ENCODE measurements at places on chromosomes 7 and 10. TPM values are rescaled to one million over a fixed set of nuclear protein-coding genes. Genes with fewer than 3 reads are reported as not detected.

DNA sequence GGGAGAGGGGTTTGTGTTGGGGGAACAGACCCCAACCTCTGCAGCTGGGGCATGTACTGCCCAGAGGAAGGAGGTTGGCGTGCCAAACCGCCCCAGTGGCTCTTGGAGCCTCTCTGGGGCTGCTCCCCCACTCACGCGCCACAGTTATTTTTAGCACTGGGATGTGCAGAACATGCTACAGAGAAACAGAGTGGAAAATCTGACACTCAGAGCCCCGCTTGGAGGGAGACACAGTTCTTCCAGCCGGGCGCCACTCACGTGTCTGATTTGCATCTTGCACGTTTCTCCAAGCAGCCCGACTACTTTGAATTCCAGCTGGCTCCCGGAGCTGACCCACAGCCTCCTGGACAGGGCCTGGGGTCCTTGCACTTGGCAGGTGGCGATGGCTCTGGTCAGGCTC, 182.0 kb downstream of the RPS24 start:
- H3K27me3 ChIP-seq = no peaks in the 10 kb centered on the region
- peak; percentile 89 for DNase-seq
- no peak overlapping the region for H3K4me3 ChIP-seq
- H3K4me1 ChIP-seq = peaks cover 19% of the 10 kb centered on the region
- H3K36me3 ChIP-seq = no peaks in the 10 kb centered on the region

- no peaks in the 10 kb centered on the region for H3K36me3 ChIP-seq
- no peak overlapping the region for H3K4me3 ChIP-seq
- no peaks in the 10 kb centered on the region for H3K4me1 ChIP-seq
- no peak overlapping the region for H3K27ac ChIP-seq
- no peak for DNase-seq
- no peaks in the 10 kb centered on the region for H3K27me3 ChIP-seq
Observed at GRCh38 chr10:69492091-69492745, 41.0 kb downstream of the TSPAN15 start.

GRCh38 chr7:107580716-107581383, 804 bp downstream of the BCAP29 start:
- H3K4me3 ChIP-seq = peak overlapping the region; percentile 98
- peaks cover 14% of the 10 kb centered on the region for H3K36me3 ChIP-seq

GRCh38 chr10:57785068-57785467, 482.6 kb downstream of the IPMK start:
- no peaks in the 10 kb centered on the region for H3K4me1 ChIP-seq
- H3K27me3 ChIP-seq = no peaks in the 10 kb centered on the region
- no peaks in the 10 kb centered on the region for H3K36me3 ChIP-seq
- no peak overlapping the region for H3K27ac ChIP-seq
- DNase-seq = no peak

DNA sequence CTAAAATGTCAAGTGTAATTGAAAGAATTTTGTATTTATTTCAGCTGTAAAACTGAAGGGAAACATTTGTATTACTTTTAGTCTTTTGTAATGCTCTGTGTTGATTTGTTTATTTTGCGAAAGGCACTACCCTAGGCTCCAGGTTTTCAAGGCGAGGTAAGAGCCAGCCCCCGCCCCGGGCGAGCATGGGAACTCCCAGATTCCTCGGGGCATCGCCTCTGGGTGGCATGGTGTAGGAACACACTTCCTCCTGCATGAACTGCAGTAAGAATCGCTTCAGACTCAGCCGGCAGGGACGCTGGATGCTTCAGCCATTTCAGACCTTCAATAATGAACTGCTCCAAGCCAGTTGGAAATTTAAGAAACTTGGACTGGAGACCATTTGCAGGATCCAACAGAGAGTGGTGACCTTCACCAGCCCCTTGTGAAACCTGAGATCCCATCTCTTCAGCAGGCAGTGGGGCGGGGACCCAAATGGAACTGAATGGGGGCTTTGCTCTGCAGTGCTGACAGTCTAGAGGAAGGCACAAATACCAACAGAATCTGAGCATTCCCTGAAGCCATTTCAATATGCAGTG, 544.3 kb upstream of the MGMT start:
- DNase-seq = no peak
- no peak overlapping the region for H3K27ac ChIP-seq

GRCh38 chr7:297611-298374, 7.8 kb downstream of the FOXL3 start:
- DNase-seq = no peak
- H3K4me3 ChIP-seq = no peak overlapping the region
- H3K27me3 ChIP-seq = peaks cover 26% of the 10 kb centered on the region
- H3K36me3 ChIP-seq = no peaks in the 10 kb centered on the region

- no peak overlapping the region for H3K27ac ChIP-seq
- H3K4me1 ChIP-seq = no peaks in the 10 kb centered on the region
- no peaks in the 10 kb centered on the region for H3K27me3 ChIP-seq
- no peaks in the 10 kb centered on the region for H3K36me3 ChIP-seq
Observed at GRCh38 chr7:148931470-148931869, 47.4 kb upstream of the EZH2 start.

Gene IGFBP3
- 29,310 TPM for total RNA-seq

DNA sequence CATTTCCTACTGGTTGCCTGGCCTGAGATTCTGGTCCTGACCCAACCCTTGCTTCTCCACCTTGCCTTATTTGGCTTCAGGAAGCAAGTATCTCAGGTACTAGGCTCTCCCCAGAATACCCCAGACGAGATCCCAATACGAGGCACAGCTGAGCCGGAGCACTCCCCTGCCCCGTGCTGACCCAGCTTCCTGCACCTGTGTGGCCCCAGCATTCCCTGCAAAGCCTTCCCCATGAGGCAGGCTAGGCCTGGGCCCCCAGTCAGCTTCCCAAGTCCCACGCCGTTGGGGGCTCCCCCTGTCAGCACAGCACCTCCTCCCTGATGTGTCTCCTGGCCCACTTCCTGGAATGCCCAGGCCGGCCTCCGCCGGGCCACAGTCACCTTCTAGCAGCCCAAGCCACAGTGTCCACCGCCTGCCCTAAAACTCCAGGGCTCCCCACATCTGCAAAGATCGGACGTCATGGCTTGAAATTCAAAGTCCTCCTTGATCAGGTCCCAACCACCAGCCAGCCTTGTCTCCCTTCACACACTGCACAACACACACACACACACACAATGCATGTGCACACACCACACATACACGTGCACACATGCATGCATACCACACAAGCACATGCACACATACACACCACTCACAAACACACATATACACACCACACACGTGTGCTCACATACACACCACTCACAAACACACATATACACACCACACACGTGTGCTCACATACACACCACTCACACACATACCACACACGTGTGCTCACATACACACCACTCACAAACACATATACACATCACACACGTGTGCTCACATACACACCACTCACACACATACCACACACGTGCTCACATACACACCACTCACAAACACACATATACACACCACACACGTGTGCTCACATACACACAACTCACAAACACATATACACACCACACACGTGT, 78.9 kb upstream of the FOXK1 start:
- no peak overlapping the region for H3K27ac ChIP-seq
- H3K4me1 ChIP-seq = no peaks in the 10 kb centered on the region
- DNase-seq = no peak
- H3K27me3 ChIP-seq = peaks cover 6% of the 10 kb centered on the region
- H3K36me3 ChIP-seq = no peaks in the 10 kb centered on the region
- H3K4me3 ChIP-seq = no peak overlapping the region

GRCh38 chr7:110941385-110941784, 149.5 kb upstream of the LRRN3 start:
- no peak overlapping the region for H3K27ac ChIP-seq
- H3K4me3 ChIP-seq = no peak overlapping the region
- no peak for DNase-seq
- no peaks in the 10 kb centered on the region for H3K27me3 ChIP-seq
- peaks cover 11% of the 10 kb centered on the region for H3K4me1 ChIP-seq
- no peaks in the 10 kb centered on the region for H3K36me3 ChIP-seq

- peak overlapping the region; percentile 94 for H3K27ac ChIP-seq
- no peaks in the 10 kb centered on the region for H3K27me3 ChIP-seq
- H3K4me3 ChIP-seq = peak overlapping the region; percentile 55
- H3K4me1 ChIP-seq = peaks cover 54% of the 10 kb centered on the region
Observed at GRCh38 chr10:110354322-110354766, 49.6 kb upstream of the SMNDC1 start.

DNA sequence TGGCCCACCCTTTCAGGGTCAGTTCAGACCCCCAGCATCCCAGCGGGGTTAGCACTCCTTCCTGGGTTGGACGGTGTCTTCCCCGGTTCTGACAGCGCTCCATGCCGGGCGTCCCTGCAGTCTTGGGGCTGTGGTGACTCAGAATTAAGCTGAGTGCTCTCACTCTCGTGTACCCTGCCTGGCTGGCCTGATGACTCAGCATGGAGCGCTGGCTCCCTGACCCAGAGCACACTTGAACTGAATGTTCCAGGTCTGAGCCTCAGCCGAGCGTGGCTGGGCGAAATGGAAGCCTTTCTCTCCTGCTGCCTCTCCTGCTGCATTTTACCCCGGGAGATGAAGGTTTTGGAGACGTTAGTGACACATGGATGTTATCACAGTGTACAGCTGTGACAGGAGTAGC, 7.1 kb downstream of the BAG3 start:
- DNase-seq = peak; percentile 99
- no peaks in the 10 kb centered on the region for H3K36me3 ChIP-seq
- peak overlapping the region; percentile 45 for H3K4me3 ChIP-seq
- H3K27ac ChIP-seq = peak overlapping the region; percentile 95
- no peaks in the 10 kb centered on the region for H3K27me3 ChIP-seq

Gene SHOC2
- 65.3 TPM for total RNA-seq

GRCh38 chr7:110983822-110984456, 107.0 kb upstream of the LRRN3 start:
- H3K27ac ChIP-seq = no peak overlapping the region
- no peaks in the 10 kb centered on the region for H3K27me3 ChIP-seq
- H3K4me3 ChIP-seq = no peak overlapping the region
- H3K4me1 ChIP-seq = no peaks in the 10 kb centered on the region
- H3K36me3 ChIP-seq = no peaks in the 10 kb centered on the region

GRCh38 chr7:91180746-91181145, 83.5 kb upstream of the FZD1 start:
- H3K27ac ChIP-seq = no peak overlapping the region
- no peaks in the 10 kb centered on the region for H3K27me3 ChIP-seq
- H3K4me3 ChIP-seq = no peak overlapping the region

- no peak overlapping the region for H3K4me3 ChIP-seq
- H3K27ac ChIP-seq = no peak overlapping the region
- H3K4me1 ChIP-seq = peaks cover 15% of the 10 kb centered on the region
- no peaks in the 10 kb centered on the region for H3K27me3 ChIP-seq
- no peak for DNase-seq
Observed at GRCh38 chr10:53029449-53029848, 256.9 kb upstream of the MBL2 start.

Gene NRG3
- total RNA-seq = not detected

Gene NKX1-2
- not detected for total RNA-seq

DNA sequence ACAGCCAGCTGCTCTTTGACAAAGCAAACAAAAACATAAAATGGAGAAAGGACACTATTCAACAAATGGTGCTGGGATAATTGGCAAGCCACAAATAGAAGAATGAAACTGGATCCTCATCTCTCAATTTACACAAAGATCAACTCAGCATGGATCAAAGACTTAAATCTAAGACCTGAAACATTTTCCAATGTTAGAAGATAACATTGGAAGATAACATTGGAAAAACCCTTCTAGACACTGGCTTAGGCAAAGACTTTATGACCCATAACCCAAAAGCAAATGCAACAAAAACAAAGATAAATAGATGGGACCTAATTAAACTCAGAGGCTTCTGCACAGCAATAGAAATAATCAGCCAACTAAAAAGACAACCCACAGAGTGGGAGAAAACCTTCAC, 425.7 kb upstream of the SEMA3D start:
- H3K4me1 ChIP-seq = no peaks in the 10 kb centered on the region
- no peaks in the 10 kb centered on the region for H3K36me3 ChIP-seq
- no peak for DNase-seq
- H3K27me3 ChIP-seq = no peaks in the 10 kb centered on the region
- H3K4me3 ChIP-seq = no peak overlapping the region

Gene AKR1C8
- not detected for total RNA-seq

- no peaks in the 10 kb centered on the region for H3K36me3 ChIP-seq
- peaks cover 37% of the 10 kb centered on the region for H3K4me1 ChIP-seq
- H3K4me3 ChIP-seq = no peak overlapping the region
- H3K27ac ChIP-seq = no peak overlapping the region
- no peaks in the 10 kb centered on the region for H3K27me3 ChIP-seq
Observed at GRCh38 chr10:37737336-37737735, 120.1 kb downstream of the ZNF248 start.

DNA sequence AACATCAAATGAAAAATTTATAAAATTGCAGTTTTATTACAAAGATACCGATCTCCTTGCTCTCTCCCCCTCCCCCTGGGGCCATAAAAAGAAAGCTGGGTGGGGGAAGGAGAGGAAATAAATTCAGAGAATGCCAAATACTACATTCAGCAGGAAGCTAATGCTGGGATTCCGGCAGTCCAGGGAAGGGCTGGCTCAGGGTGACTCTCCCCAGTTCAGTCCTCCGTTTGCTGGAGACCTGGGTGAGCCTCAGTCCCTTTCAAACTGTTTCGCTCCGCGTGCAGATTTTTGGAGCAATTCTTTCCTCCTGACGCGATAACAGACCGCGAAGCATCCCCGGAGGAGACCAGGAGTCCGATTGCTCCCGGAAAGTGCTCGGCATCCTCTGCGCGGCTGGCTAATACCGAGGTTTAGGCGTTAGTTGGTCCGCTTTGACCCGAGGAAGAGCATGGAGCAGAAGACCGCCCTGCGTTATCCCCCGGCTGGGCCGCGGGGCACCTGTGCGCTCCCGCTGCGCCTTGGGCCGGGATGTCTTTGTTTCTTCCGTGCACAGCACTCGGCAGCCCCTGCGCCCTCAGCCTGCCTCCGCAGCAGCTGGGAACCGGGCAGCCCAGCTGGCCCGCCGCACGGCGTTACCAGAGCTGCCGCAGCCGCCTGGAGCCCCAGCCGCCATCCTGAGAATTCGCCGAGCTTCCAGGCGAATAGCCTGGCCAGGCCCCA, 3.9 kb upstream of the HOXA2 start:
- peaks cover 6% of the 10 kb centered on the region for H3K36me3 ChIP-seq
- H3K27me3 ChIP-seq = no peaks in the 10 kb centered on the region
- H3K4me3 ChIP-seq = no peak overlapping the region
- DNase-seq = no peak
- peaks cover 5% of the 10 kb centered on the region for H3K4me1 ChIP-seq

- H3K36me3 ChIP-seq = no peaks in the 10 kb centered on the region
- H3K27ac ChIP-seq = no peak overlapping the region
- H3K4me3 ChIP-seq = no peak overlapping the region
- no peak for DNase-seq
- H3K4me1 ChIP-seq = no peaks in the 10 kb centered on the region
Observed at GRCh38 chr7:159156436-159157245, 12.0 kb upstream of the VIPR2 start.

Gene FOXP2
- 5.0 TPM for total RNA-seq

DNA sequence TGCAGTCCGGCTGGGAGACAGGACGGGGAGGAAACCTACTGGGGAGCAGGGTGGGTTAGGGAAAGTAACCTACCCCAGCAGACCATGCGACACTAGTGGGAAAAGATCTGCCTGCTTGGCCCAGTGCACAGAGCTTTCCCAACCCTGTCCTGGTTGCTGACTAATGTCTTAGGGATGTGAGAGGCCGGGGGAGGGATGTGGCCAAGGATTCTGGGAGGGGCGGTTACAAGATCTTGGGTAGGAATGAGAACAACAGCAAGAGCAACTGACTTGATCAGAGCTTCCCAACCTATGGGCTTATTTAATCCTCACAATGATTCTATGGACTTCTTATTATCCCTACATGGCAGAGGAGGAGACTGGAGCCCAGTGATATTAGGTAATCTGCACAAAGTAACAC, 24.0 kb upstream of the EIF5AL1 start:
- DNase-seq = peak; percentile 96
- H3K4me1 ChIP-seq = peaks cover 34% of the 10 kb centered on the region
- H3K27ac ChIP-seq = peak overlapping the region; percentile 81
